ENCODE measurements at places on chromosomes 13 and 19.
A peak's percentile ranks its signal among the peaks of the same experiment; 100 is the strongest.

- no peak for DNase-seq
These were observed 8.0 kb downstream of the MED26 start for GRCh38 chr19:16620018-16620417.

DNA sequence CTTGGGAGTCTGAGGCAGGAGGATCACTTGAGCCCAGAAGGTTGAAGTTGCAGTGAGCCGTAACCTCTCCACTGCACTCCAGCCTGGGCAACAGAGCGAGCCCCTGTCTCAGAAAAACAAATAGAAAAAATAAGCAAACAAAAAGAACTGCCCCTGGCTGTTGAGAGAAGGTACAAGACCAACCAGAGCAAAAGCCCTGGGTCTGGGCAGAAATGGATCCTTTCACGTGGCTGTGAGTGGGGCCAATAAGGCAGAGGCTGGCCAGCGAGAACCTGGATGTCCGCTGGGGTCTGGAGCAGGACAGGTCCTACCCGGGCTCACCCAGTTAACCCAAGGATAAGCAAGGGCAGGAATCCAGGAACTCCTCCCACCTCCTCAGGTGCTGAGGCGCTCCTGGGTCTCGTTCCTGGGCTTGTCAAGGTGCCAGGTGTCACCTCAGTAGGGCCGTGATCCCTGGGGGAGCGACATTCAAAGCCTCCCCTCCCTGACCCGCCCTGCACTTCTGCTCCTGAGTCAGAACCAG is 4.7 kb upstream of the SLC5A5 start:
- DNase-seq, result no peak

- no peak for DNase-seq
These were observed 40.7 kb upstream of the DOCK9 start for GRCh38 chr13:99018418-99019180.

GRCh38 chr13:83008212-83008929 is 873.9 kb downstream of the SLITRK1 start:
- DNase-seq, result peak; percentile 7

- no peak for DNase-seq
These were observed 365.9 kb downstream of the FGF14 start for GRCh38 chr13:102035969-102036368.

GRCh38 chr19:58558066-58558622 is at the start of gene UBE2M:
TSS of gene UBE2M (minus strand) at chr19:58558611. CDS start at chr19:58558381, 230 bp downstream.
- no peak for DNase-seq

- DNase-seq, result no peak
These were observed 619.6 kb downstream of the KCTD12 start for GRCh38 chr13:76266561-76266960.
